ENCODE measurements at places on chromosomes 4 and X. TPM values are rescaled to one million over a fixed set of nuclear protein-coding genes. Genes with fewer than 3 reads are reported as not detected.

DNA sequence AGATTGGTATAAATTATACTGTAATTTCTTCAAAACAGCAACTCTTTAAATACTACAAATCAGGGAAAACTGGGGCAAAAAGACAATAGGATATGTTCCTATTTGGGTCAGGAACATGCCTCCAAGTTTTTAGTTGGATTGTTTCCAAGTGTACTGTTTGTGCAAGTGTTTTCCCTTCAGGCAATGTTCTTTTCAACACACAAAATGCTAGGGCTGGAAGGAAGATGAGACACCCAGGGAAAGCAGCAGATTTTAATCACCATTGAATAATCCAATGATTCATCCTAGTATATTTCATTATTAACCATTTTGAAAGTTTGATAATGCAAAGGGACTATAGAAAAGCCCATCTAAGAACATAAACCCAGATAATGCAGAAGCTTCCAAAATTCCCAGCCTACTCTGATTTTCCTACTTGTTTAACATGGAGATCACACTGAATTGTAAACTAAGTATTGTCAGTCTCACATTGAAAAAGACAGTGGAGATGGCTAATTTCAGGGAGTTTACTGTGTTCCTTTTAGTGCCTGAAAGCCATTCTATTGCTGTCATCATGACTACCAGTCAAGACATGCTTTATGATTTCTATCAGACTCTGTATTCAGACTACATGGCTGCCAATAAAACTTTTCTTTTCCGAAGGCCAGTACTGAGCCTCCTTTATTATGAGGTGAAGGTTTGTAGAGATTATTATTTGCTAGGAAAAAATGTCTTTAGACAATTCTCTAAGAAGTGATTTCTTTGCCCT, 38.6 kb downstream of the COL4A6 start:
- DNase-seq = no peak
- no peaks in the 10 kb centered on the region for H3K36me3 ChIP-seq
- no peaks in the 10 kb centered on the region for H3K27me3 ChIP-seq

GRCh38 chr4:147944249-147944648, 212.4 kb downstream of the ARHGAP10 start:
- H3K4me1 ChIP-seq = no peaks in the 10 kb centered on the region
- H3K27me3 ChIP-seq = no peaks in the 10 kb centered on the region
- H3K36me3 ChIP-seq = no peaks in the 10 kb centered on the region
- no peak overlapping the region for H3K4me3 ChIP-seq
- DNase-seq = no peak

DNA sequence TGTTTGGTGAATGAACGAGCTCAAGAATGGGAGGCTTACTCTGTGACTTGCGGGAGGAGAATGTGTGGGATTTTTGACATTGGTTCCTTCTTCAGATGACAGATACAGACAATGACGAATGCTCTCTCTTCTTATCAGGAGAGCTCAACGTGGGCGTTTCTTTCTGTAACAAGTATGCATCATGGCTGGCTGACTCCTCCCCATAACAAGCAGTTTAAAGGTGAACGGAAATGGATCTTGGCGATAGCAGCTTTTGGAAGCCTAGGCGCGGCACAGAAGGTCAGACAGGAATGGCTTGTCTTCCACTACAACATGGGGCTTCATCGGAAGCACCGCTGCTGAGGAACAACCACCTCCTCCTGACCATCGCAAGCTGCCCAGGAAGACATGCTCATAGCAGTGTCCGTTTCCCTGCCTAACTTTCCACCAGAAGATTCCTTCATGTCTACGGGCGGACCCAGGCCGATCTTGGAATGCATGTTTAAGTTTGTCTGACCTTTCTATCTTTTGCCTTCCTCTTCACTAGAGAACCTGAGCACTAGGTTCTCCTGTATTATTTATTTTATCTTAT, 18.3 kb upstream of the ACSL1 start:
- no peaks in the 10 kb centered on the region for H3K36me3 ChIP-seq
- peaks cover 6% of the 10 kb centered on the region for H3K4me1 ChIP-seq
- H3K27me3 ChIP-seq = peaks cover 15% of the 10 kb centered on the region
- no peak overlapping the region for H3K27ac ChIP-seq

GRCh38 chr4:121143131-121143530, 21.0 kb downstream of the TNIP3 start:
- H3K27me3 ChIP-seq = no peaks in the 10 kb centered on the region
- H3K36me3 ChIP-seq = no peaks in the 10 kb centered on the region
- H3K4me1 ChIP-seq = peaks cover 6% of the 10 kb centered on the region
- no peak overlapping the region for H3K4me3 ChIP-seq

DNA sequence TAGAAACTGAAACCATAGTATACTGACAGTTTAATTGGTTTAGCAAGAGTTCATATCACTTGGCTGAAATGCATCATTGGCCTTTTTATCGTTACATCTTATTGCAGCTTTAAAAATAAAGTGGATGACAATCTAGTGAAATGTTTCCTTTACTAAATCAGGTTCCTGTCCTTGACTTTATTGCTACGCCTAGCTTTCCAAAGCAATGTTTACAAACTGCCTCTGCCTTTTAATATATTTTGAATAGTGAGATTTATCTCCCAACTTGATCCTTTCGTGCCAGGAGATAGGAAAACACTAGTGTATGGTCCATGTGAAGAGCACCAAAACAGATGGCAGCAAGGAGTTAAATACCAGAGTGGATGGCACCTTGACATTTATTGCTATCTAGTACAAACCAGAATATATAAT, 67.0 kb downstream of the GPC3 start:
- H3K27ac ChIP-seq = no peak overlapping the region
- no peaks in the 10 kb centered on the region for H3K27me3 ChIP-seq
- no peak overlapping the region for H3K4me3 ChIP-seq
- no peak for DNase-seq
- H3K36me3 ChIP-seq = no peaks in the 10 kb centered on the region

DNA sequence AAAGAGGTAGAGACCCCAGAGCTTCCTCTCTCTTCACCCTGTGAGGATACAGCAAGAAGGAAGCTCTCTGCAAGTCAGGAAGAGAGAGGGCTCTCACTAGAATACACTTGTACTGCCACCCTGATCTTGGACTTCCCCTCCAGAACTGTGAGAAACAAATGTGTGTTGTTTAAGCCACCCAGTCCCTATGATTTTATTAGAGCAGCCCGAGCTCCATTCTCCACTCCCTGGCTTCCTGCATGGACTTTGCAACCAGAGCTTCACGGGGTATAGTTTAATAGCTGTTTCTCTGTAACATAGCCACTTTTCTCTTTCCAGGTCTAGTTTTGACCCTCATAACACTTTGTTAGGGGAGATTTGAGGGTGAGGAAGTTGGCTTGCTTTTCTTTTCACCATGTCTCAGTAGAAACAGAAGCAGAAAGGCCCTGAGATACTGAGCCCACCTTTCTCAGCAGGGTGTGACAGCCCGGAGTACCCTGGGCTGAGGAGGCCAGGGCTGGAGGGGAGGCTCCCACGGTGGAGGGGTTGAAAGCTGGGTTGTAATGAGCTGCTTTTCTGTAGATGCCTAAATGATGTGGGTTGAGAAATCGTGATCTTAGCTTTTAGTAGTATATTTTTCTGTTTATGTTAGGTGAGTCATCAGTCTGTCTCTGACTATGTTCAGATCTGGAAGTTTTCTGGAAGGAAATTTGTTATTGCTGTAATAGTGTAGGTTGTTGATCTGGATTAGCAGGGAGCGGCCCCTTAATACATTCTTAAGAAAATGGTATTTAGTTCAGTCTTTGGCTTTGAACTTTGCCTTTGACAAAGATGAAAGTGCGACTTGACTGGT, 118.6 kb downstream of the PTTG2 start:
- peaks cover 65% of the 10 kb centered on the region for H3K4me1 ChIP-seq
- H3K36me3 ChIP-seq = peaks cover 8% of the 10 kb centered on the region
- no peak overlapping the region for H3K27ac ChIP-seq
- no peaks in the 10 kb centered on the region for H3K27me3 ChIP-seq

DNA sequence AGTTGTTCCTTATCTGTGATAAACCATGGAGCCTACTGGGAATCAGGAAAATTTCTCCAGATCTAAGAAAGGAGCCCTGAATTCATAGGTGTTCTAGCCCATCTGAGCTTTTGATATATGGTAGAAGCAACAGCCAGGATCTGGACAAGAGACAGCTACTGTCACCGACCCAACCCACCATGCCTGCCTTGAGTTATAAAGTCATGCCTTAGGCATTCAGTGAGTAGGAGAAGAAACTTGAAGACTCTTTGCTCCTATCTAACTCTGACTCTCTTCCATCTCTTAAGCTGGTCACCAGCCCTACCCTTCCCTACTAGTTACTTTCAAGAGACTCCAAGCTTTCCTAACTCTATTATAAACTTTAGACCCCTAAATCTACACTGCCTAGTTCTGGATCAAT, 83.9 kb upstream of the FAM9B start:
- no peaks in the 10 kb centered on the region for H3K4me1 ChIP-seq
- DNase-seq = no peak
- H3K27me3 ChIP-seq = no peaks in the 10 kb centered on the region
- H3K4me3 ChIP-seq = no peak overlapping the region
- peaks cover 2% of the 10 kb centered on the region for H3K36me3 ChIP-seq

- no peaks in the 10 kb centered on the region for H3K4me1 ChIP-seq
- DNase-seq = no peak
- H3K4me3 ChIP-seq = no peak overlapping the region
- no peaks in the 10 kb centered on the region for H3K27me3 ChIP-seq
- H3K27ac ChIP-seq = no peak overlapping the region
Observed at GRCh38 chr4:150746156-150746555, 164.2 kb downstream of the MAB21L2 start.

DNA sequence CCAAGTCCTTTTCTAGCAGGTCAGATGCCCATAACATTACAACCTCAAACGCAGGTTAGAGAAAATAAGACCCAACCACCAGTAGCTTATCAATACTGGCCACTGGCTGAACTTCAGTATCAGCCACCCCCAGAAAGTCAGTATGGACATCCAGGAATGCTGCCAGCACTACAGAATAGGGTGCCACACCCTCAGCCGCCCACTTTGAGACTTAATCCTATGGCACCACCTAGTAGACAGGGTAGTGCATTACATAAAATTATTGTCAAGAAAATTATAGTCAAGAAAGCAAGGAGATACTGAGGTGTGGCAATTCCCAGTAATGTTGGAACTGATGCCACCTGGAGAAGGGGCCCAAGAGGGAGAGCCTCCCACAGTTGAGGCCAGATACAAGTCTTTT, 19.9 kb upstream of the TRIM61 start:
- H3K27ac ChIP-seq = no peak overlapping the region
- no peaks in the 10 kb centered on the region for H3K36me3 ChIP-seq
- H3K27me3 ChIP-seq = no peaks in the 10 kb centered on the region
- no peak overlapping the region for H3K4me3 ChIP-seq

- no peak within 1 kb of the TSS for H3K27ac ChIP-seq
- H3K4me3 ChIP-seq = peak within 1 kb of the TSS; percentile 79
- DNase-seq = no peak
- peaks cover 16% of the 10 kb centered on the region for H3K4me1 ChIP-seq
- H3K36me3 ChIP-seq = no peaks in the 10 kb centered on the region
Observed at GRCh38 chr4:11428231-11428898, at the start of gene HS3ST1. HS3ST1 (minus strand) TSS chr4:11428894; CDS start chr4:11400005, 28,889 bp downstream.

GRCh38 chrX:109760922-109761250, 27.8 kb upstream of the ACSL4 start:
- peaks cover 24% of the 10 kb centered on the region for H3K4me1 ChIP-seq
- H3K27me3 ChIP-seq = no peaks in the 10 kb centered on the region
- DNase-seq = no peak
- H3K36me3 ChIP-seq = no peaks in the 10 kb centered on the region
- no peak overlapping the region for H3K4me3 ChIP-seq

DNA sequence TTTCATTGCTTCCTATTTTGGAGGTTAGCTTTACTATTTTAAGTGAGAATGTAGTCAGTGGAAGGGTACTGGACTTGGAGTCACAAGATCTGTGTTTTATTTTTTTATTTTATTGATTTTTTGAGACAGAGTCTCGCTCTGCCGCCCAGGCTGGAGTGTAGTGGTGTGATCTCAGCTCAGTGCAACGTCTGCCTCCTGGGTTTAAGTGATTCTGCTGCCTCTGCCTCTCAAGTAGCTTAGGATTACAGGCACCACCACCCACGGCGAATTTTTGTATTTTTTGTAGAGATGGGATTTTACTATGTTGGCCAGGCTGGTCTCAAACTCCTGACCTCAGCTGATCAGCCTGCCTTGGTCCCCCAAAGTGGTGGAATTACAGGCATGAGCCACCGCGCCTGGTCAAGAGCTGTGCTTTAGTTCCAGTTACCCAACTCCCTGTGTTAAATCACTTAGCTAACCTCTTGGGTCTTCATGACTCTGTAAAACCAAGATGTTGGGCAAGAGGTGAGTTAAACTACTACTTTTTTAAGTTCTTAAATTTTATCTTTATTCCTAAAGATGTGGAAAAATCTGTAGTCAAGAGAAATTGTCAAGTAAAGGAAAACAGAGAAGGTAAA, 11.2 kb downstream of the USP9X start:
- no peaks in the 10 kb centered on the region for H3K36me3 ChIP-seq
- DNase-seq = no peak
- no peak overlapping the region for H3K4me3 ChIP-seq
- H3K27me3 ChIP-seq = no peaks in the 10 kb centered on the region

- H3K36me3 ChIP-seq = peaks cover 31% of the 10 kb centered on the region
- H3K27me3 ChIP-seq = no peaks in the 10 kb centered on the region
- peak overlapping the region; percentile 46 for H3K27ac ChIP-seq
- no peak overlapping the region for H3K4me3 ChIP-seq
Observed at GRCh38 chrX:65726715-65727114, 59.3 kb downstream of the MSN start.

DNA sequence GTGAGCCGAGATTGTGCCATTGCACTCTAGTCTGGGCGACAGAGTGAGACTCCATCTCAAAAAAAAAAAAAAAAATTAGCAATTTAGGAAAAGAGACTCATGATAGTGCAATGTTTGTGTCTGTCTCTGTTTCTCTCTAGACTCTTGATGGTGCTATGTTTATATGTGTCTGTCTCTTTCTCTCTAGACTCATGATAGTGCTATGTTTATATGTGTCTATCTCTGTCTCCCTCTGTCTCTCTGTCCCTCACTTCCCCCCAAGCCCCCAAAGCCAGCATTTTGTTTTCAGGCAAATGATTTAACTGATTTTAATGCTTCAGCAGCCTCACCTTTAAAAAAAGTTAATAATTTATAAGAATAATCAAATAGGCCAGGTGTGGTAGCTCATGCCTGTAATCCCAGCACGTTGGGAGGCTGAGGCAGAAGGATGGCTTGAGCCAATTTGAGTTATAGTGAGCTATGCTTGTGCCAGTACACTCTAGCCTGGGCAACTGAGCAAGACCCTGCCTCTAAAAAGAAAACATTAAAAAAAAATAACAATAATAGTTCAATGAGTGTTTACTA, 6.9 kb downstream of the MOB1B start:
- no peaks in the 10 kb centered on the region for H3K27me3 ChIP-seq
- H3K4me1 ChIP-seq = peaks cover 2% of the 10 kb centered on the region
- no peak for DNase-seq
- H3K27ac ChIP-seq = no peak overlapping the region
- peaks cover 22% of the 10 kb centered on the region for H3K36me3 ChIP-seq

GRCh38 chr4:185730849-185731608, 81.0 kb downstream of the SORBS2 start:
- no peak overlapping the region for H3K27ac ChIP-seq
- H3K4me3 ChIP-seq = no peak overlapping the region
- no peaks in the 10 kb centered on the region for H3K27me3 ChIP-seq

- H3K4me1 ChIP-seq = peaks cover 24% of the 10 kb centered on the region
- peaks cover 6% of the 10 kb centered on the region for H3K36me3 ChIP-seq
- H3K4me3 ChIP-seq = no peak overlapping the region
- no peak for DNase-seq
- H3K27ac ChIP-seq = no peak overlapping the region
Observed at GRCh38 chr4:152540293-152540674, 4.4 kb upstream of the FBXW7 start.

GRCh38 chr4:26458157-26458561, 32.1 kb downstream of the CCKAR start:
- no peak overlapping the region for H3K27ac ChIP-seq
- no peaks in the 10 kb centered on the region for H3K36me3 ChIP-seq
- no peak overlapping the region for H3K4me3 ChIP-seq

BMPR1B gene
- 26.8 TPM for total RNA-seq

NOX1 gene
- total RNA-seq = not detected

PPP1R2C gene
- total RNA-seq = not detected

ZXDA gene
- total RNA-seq = not detected

AMBN gene
- not detected for total RNA-seq
